ENCODE measurements at places on chromosomes 11 and 22.

DNA sequence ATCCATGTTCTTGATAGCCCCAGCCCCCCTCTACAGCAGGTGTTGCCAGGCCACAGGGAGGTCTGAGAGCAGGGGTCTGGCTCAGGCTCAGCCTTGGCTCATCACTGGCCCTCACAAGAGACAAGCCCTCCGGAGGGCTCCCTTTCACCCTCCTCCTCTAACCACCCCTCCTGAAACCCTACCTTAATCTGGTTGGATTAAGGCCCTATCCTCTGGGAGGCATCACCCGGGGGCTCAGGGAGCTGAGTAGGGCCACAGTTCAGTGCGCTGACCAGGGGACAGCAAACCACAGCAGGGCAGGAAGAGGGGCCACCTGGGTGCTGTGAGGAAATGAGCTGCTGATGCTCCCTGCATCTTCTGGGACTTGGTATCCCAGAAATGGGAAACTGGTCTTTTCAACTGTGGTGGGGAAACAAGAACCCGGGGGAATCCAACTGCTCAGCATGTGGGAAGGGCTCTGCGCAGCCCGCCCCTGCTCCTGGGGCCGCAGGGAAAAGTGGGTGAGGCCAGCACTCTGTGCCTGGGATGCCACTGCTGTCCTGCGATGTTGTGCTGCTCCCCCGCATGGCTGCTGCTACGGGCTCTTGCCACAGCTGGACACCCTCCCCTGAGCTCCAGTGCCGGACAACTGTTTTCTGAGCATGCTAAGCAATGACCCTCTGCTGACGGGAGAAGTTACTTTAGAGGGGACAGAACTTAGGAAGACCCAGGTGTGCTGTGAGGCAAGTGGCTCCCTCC is 17.5 kb downstream of the ADORA2A start:
- no peak for DNase-seq

- no peak for DNase-seq
Observed at GRCh38 chr11:63682066-63683021, 1.0 kb downstream of the RTN3 start.

DNA sequence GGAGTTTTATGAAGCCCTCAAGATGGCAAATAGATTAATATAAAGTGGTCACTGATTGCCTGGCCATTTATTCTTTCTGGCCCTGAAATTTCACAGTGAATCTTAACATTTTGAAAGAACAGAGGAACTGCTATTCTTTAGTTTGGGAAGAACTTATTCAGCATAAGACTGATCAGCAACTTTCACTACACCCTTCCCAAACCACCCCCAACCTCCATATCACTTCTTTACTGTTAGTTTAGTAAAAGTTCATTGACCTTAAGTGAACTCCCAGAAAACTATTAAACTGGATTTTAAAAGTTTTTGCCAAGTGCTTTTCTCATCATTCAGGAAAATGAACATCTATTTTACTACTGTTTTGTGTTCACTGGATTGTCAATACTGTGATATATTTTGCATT is 77.4 kb downstream of the NARS2 start:
- no peak for DNase-seq

GRCh38 chr11:13008061-13008435 is 1.1 kb upstream of the RASSF10 start:
- DNase-seq = no peak

GRCh38 chr11:86660736-86661135 is 11.7 kb downstream of the ME3 start:
- DNase-seq = no peak

GRCh38 chr11:66002648-66003225 is 434 bp downstream of the BANF1 start:
- DNase-seq = peak; percentile 78

- no peak for DNase-seq
Observed at GRCh38 chr11:55732936-55733335, 40.3 kb upstream of the OR5D13 start.

DNA sequence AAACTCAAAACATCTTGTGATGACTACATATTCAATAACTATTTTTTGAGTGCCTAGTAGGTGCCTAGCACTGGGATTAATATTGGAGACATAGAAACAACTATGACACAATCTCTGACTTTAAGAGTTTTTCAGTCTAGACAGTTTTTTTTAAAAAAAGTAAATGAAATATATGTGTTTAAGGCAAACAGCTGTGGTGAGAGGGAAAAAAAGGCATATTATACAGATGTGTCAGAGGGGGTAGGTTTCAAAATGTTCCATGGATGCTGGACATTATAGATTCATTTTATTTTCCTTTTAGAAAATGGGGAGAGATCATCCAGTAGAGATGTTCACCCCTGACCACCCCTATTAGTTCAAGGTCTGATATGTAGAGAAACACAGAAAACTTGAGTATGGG is 90.8 kb downstream of the LUZP2 start:
- DNase-seq = no peak

All from stimulated activated naive CD4-positive, alpha-beta T cell treated with Interleukin-2 at 50 U/mL for 16 hours (primary cell).